ENCODE measurements at places on chromosomes 5 and 9.

GRCh38 chr5:174970502-174970901, 246.1 kb downstream of the MSX2 start:
- no peaks in the 10 kb centered on the region for H3K4me1 ChIP-seq
- no peaks in the 10 kb centered on the region for H3K36me3 ChIP-seq
- H3K4me3 ChIP-seq = no peak overlapping the region
- peaks cover 2% of the 10 kb centered on the region for H3K27me3 ChIP-seq
- no peak for DNase-seq

- no peak overlapping the region for H3K4me3 ChIP-seq
- H3K4me1 ChIP-seq = no peaks in the 10 kb centered on the region
- H3K36me3 ChIP-seq = peaks cover 3% of the 10 kb centered on the region
- H3K27me3 ChIP-seq = peaks cover 22% of the 10 kb centered on the region
These were observed 1.6 kb upstream of the BRINP1 start for GRCh38 chr9:119370816-119371215.

DNA sequence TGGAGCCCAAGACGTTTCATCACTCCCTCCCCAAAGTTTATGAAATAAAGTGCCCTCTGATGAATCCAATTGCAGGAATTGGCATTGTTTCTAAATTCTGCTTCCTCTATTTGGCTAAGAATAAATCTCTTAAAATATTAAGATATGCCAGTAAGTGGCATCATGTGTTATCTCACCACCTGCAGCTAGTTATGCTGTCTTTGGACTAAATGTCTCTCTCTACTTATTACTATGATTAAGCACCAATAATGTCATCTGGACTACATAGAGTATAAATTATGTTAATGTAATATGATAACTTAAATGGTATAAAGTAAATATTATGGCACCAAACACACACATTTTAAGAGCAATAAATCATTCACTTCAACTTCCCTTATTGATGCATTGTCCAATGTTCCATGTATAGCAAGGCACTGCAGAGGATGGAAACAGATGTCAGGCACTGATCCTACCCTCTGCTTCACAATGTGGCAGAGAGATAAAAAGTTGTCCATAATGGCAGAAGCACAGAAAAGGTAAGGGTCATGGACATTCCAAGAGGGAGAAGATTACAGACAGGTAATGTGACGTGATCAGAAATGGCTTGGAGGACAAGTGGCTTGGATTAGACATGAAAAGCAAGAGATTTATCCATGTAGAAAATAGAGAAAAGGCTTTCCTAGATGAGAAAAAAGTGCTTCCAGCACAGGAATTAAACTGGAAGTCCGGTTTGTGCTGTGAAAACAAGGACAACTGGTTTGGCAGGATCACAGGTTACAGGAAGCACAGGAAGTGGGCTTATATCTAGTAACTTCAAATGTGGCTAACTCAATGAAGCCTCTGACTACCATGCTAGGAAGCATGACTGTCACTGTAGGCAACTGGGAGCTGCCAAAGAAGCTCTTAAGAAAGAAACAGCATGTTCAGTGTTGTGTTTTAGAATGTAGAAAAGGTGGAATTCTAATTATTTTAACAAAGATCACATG, 26.7 kb downstream of the MARCHF11 start:
- H3K27ac ChIP-seq = no peak overlapping the region
- H3K4me1 ChIP-seq = no peaks in the 10 kb centered on the region
- H3K36me3 ChIP-seq = no peaks in the 10 kb centered on the region
- H3K27me3 ChIP-seq = no peaks in the 10 kb centered on the region

GRCh38 chr9:90296539-90296938, 346.1 kb downstream of the DIRAS2 start:
- no peaks in the 10 kb centered on the region for H3K4me1 ChIP-seq
- DNase-seq = no peak
- H3K36me3 ChIP-seq = no peaks in the 10 kb centered on the region

DNA sequence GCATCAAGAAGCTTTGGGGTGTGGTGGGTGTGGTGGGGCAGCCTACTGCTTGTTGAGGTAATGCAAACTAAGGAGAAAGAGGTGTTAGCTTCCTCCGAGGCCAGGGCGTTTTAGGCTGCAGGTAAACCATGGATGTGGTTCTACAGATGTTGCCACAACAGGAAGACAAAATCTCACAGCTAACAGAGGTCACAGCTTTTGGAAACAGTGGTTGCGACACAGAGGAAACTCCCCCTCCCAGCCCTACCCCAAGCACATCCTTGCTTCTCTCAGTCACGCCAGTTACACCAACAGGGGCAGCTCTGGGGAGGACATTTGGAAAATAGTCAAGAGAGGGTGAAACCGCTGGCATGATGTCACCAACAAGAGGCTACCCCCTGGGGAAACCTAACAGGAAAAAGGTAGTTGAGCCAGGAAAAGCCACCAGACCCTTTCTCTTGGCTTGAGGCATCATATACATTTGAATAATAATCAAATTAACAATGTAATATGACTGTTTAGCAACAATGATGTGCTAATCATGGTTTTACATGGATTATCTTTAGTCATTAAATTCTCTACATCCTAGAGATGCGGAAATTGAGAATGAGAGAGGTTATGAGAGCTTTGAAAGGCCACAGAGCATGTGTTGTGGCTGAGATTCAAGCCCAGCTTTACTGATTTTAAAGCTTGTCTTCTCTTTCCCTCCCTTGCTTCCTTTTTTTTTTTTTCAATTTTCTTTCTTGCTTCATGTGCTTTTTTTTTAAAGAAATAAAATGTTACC, 82.2 kb upstream of the IL12B start:
- H3K36me3 ChIP-seq = peaks cover 23% of the 10 kb centered on the region
- H3K27me3 ChIP-seq = peaks cover 9% of the 10 kb centered on the region
- H3K4me1 ChIP-seq = peaks cover 62% of the 10 kb centered on the region
- peak overlapping the region; percentile 91 for H3K27ac ChIP-seq

GRCh38 chr9:77708064-77708815, 60.1 kb upstream of the GNA14 start:
- no peak overlapping the region for H3K27ac ChIP-seq
- H3K36me3 ChIP-seq = peaks cover 2% of the 10 kb centered on the region
- H3K4me1 ChIP-seq = no peaks in the 10 kb centered on the region
- DNase-seq = no peak

DNA sequence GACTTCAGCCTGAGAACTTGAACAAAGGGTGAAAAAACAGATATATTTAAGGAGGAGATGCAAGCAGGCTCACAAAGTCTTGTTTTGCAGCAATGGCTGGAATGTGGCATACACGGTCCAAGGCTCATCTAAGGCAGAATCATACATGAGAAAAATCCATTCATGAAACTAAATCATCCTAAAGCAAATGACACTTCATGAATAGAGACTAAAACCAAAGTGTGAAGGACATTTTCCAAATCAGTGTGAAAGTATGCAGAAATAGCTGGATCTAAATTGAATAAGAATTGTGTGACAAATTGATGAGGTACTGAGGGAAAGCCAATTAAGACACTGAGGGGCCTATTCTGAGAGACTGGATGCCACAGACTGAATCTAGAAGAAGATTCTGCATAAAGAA, 27.3 kb downstream of the ZNF366 start:
- no peak for DNase-seq
- H3K36me3 ChIP-seq = no peaks in the 10 kb centered on the region
- H3K4me3 ChIP-seq = no peak overlapping the region
- no peaks in the 10 kb centered on the region for H3K4me1 ChIP-seq

DNA sequence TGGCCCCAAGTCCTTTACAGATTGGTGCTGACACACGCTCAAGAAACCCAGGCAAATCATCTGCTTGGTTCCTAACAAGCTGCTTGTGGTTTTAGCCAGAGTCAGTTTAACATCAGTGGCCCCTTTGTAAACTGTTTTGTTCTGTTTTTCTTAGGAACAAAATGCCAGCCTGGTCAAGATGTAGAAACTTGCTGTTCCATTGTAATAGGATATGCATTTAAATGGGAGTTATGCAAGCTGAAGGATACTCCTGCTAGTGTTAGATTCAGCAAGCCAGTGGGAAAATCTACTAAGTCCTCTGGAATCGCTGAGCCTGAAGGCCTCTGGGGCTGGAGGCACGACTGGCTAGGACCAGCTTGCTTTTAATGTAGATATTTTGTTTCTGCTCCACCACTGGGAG, 391.1 kb downstream of the TLE4 start:
- no peak for DNase-seq
- H3K4me3 ChIP-seq = no peak overlapping the region
- H3K36me3 ChIP-seq = no peaks in the 10 kb centered on the region

DNA sequence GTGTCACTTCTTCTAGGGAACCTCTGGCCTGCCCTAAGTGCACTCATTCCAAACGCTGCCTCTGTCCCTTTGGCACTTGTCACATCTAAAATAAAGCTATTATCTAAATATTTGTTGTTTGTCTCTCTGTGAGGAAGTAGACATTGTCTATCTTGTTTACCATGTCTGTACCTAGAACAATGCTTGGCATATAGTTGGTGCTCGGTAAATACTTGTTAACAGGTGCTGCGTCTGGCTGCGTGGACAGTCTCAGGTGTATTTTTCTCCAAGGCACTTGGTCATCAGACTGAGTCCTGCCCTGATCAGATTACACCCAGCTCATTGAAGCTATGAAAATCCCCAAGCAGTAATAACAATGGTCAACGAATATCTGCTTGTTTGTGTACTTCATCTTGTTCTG, 174.9 kb upstream of the SMIM23 start:
- no peak overlapping the region for H3K27ac ChIP-seq
- DNase-seq = no peak
- H3K36me3 ChIP-seq = no peaks in the 10 kb centered on the region
- peaks cover 8% of the 10 kb centered on the region for H3K27me3 ChIP-seq

- no peak overlapping the region for H3K4me3 ChIP-seq
- no peak for DNase-seq
- H3K27ac ChIP-seq = no peak overlapping the region
- H3K4me1 ChIP-seq = no peaks in the 10 kb centered on the region
- H3K27me3 ChIP-seq = no peaks in the 10 kb centered on the region
These were observed 41.7 kb upstream of the HTR1A start for GRCh38 chr5:64003966-64004365.

GRCh38 chr9:130756455-130757152, 63.0 kb downstream of the EXOSC2 start:
- peaks cover 3% of the 10 kb centered on the region for H3K4me1 ChIP-seq
- no peak overlapping the region for H3K27ac ChIP-seq
- no peak overlapping the region for H3K4me3 ChIP-seq
- no peak for DNase-seq
- H3K27me3 ChIP-seq = no peaks in the 10 kb centered on the region

- no peak overlapping the region for H3K4me3 ChIP-seq
- H3K4me1 ChIP-seq = no peaks in the 10 kb centered on the region
- H3K27ac ChIP-seq = no peak overlapping the region
These were observed 246.6 kb downstream of the SLCO4C1 start for GRCh38 chr5:102049517-102049916.

GRCh38 chr5:157388111-157388710, 71.8 kb upstream of the NIPAL4 start:
- no peaks in the 10 kb centered on the region for H3K27me3 ChIP-seq
- H3K36me3 ChIP-seq = peaks cover 82% of the 10 kb centered on the region
- no peak for DNase-seq
- peak overlapping the region; percentile 63 for H3K27ac ChIP-seq
- H3K4me1 ChIP-seq = peaks cover 27% of the 10 kb centered on the region

- DNase-seq = no peak
- H3K4me1 ChIP-seq = no peaks in the 10 kb centered on the region
- H3K4me3 ChIP-seq = no peak overlapping the region
These were observed 44.6 kb upstream of the ALDH1B1 start for GRCh38 chr9:38347946-38348345.

GRCh38 chr9:4489562-4489918, 728 bp upstream of the SLC1A1 start:
- no peaks in the 10 kb centered on the region for H3K36me3 ChIP-seq
- peak overlapping the region; percentile 61 for H3K4me3 ChIP-seq
- DNase-seq = no peak
- peaks cover 51% of the 10 kb centered on the region for H3K27me3 ChIP-seq

DNA sequence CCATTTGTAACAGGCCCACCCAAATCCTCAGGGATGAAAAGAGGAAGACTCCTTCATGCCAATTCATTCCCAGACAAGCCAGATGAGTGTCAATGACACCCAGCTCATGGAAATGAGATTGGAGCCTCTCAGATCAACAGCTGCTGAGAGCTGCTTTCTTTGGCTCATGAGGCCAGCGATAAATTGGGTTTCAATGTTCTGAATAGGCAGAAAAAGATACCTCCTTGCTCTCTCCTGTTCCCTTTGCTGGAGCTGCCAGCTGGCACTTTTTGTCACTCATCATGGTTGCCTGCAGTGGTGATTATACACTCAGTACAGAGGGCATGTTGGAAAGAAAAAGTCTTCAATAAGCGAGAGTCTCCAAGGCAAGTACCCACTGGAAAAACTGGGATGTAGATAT, 47.1 kb downstream of the SH3RF2 start:
- DNase-seq = no peak
- H3K4me1 ChIP-seq = no peaks in the 10 kb centered on the region

- peaks cover 32% of the 10 kb centered on the region for H3K27me3 ChIP-seq
- no peak overlapping the region for H3K27ac ChIP-seq
- no peak for DNase-seq
- H3K4me3 ChIP-seq = no peak overlapping the region
- H3K36me3 ChIP-seq = no peaks in the 10 kb centered on the region
- no peaks in the 10 kb centered on the region for H3K4me1 ChIP-seq
These were observed 6.5 kb upstream of the SYK start for GRCh38 chr9:90795084-90795483.

DNA sequence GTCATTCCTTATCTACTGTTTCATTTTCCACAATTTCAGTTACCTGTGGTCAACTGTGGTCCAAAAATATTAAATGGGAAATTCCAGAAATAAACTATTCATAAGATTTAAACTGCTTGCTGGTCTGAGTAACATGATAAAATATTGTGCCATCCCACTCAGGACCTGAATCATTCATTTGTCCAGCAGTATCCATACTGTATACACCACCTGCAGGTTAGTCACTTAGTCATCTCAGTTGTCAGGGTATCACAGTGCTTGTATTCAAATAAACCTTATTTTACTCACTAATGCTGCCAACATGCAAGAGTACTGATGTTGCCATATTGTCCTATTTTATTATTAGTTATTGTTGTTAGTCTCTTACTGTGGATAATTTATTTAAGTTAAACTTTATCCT, 139.7 kb downstream of the FBXO4 start:
- H3K4me1 ChIP-seq = no peaks in the 10 kb centered on the region
- peaks cover 2% of the 10 kb centered on the region for H3K27me3 ChIP-seq
- DNase-seq = no peak

DNA sequence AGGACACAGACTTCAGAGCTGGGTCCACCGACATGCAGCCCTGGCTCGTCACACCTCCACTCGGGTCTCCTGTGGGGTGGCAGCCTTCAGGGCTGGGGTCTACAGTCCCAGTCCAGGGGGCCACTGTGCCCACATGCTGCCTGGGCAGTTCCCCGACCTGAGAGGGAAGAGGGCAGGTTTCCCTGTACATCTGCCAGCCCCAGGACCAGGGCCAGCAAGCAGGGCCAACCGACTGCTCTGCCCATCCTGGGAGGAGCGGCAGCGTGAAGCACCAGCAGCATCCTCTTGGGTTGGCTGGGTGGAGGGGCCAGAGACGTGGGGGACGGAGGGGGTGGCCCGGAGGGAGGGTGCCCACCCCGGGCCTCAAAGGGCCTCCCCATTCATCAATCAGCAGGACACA, 120.6 kb upstream of the SARDH start:
- no peak for DNase-seq
- no peaks in the 10 kb centered on the region for H3K36me3 ChIP-seq
- H3K27me3 ChIP-seq = no peaks in the 10 kb centered on the region
- no peak overlapping the region for H3K4me3 ChIP-seq
- no peak overlapping the region for H3K27ac ChIP-seq
